ENCODE measurements at places on chromosomes 4 and X. TPM values are rescaled to one million over a fixed set of nuclear protein-coding genes. Genes with fewer than 3 reads are reported as not detected.

GRCh38 chr4:153067376-153067775, 131.3 kb downstream of the FHDC1 start:
- no peak for DNase-seq

DNA sequence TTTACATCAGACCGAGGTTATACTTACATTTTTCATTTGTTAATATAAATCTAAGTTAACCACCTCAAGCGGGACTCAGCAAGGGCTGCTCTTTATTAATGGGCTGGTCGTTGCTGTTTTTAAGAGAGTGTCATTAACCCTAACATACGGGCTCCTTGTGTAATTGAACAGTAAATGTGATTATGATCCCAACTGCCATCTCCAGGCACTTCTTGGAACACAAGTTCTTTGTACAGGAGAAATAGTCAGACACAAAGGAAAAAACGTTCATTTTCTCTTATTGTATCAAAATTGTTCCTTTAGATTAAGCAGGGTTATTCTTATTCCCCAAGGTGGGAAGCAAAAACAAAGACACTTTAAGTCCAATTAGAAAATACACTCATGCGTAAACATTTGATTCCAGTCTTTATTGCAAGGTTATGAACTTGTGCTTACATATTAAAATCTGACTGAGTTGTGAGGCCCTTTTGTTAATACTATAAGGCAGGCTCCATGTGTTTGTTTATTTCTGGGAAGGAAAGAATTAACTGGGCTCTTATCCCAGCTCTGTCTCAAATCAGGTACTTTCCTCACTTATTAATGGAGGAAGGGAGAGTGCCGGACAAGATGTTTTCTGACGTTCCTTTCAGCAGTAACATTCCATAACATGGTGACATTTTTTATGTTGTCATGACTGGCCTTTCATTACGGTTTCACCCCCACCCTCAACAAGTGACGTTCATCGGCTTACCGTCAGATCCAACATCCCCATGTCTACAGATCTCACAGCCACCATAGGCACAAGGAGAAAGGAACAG, 95.9 kb downstream of the RASL11B start:
- DNase-seq = no peak

GRCh38 chrX:81890521-81890920, 688.6 kb downstream of the SH3BGRL start:
- no peak for DNase-seq

DNA sequence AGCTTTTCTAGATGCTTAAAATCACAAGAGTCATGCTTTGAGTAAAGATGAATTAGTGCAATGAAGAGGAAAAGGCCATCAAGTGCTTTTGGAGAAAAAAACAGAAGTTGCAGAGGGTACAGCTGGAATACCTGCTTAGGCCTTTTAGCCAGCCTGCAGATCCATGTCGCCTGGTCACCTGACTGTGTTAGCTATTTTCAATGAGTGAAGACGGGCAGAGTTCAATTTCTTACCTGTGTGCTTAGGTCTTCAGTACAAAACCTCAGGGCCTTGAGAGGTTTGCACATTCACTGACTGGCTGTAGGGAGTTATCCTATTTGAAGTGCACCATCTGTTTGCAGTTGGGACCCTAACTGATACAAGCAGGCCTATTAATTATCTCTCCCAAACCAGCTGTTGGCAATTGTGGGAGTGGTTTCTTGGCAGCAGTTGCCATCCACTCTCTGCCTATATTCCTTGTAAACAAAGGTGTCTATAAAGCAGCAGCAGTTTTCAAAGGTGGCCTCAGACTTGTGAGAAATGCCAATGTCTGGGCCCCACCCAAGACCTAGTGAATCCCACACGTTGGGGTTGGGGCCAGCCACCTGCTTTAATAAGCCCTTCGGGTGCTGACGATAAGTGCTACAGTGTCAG, 16.3 kb upstream of the FAT1 start:
- no peak for DNase-seq

DNA sequence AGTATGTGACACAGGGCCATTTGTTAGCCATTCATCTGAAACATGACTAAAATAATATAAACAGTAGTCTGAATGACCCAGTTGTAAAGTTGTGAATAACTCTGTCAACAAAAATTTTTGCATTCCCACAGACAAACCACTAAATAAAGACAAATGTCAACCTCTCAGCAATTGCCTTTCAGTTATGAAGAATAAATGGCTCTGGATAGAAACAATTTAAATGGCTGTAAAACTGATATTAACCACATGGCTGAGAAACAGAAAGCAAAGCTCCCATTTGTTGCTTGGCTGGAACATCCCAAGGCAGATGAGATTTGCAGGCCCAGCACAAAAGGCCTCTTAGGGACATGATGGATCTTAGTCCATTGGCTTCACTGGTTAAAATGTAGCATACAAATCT, 296.3 kb downstream of the GALNTL6 start:
- DNase-seq = no peak

Gene HS3ST1
- 7.6 TPM for total RNA-seq

Gene STATH
- total RNA-seq = not detected
